ENCODE measurements at places on chromosomes 1 and 21.
A peak's percentile ranks its signal among the peaks of the same experiment; 100 is the strongest.

- DNase-seq = no peak
Observed at GRCh38 chr1:109243860-109244552, 5.3 kb upstream of the CELSR2 start.

DNA sequence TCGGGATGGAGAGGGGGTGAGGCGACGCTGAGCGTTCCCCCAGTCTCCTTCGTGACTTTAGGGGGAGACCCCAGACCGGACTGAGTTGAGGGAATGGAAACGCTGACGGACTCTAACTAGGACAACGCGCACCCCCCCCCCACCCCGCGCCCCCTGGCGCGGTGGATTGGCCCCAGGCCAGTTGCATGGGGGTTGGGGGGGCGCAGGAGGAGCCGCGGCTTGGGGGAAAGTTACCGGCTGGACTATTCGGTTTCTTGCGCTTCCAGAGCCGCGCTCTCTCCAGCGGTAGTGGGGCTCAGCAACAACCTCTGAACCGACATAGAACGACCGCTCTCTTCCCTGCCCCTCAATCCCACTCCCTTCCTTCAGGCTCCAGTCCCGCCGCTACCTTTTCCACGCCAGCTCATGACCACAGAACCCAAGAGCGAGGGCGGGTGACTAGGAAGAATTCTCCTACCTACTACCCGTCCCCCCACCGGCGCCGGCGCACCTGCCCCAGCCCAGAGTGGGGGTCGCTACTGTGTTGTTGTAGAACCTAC lies 694 bp downstream of the ZBTB7B start:
- no peak for DNase-seq

GRCh38 chr1:230760360-230760827 lies 13.2 kb downstream of the CAPN9 start:
- DNase-seq = no peak

GRCh38 chr1:78617615-78618026 lies 2.6 kb upstream of the IFI44L start:
- peak; percentile 48 for DNase-seq

DNA sequence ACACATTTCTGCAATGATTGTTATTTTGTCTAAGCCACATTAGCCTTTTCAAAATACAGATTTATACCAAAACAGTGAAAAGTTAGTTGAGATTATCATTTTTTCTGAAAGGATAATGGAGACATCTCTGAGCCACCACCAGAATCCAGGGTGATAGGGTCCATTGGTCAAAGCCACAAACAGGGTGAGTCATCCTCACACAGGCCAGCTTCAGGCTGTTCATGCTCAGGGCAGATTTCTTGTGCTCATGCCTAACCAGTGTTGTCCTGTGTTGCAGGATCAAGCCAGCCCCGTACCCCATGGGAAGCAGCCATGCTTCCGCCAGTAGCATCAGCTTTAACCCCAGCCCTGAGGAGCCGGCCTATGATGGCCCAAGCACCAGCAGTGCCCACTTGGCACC lies 13.4 kb downstream of the ELOA start:
- DNase-seq = peak; percentile 51

DNA sequence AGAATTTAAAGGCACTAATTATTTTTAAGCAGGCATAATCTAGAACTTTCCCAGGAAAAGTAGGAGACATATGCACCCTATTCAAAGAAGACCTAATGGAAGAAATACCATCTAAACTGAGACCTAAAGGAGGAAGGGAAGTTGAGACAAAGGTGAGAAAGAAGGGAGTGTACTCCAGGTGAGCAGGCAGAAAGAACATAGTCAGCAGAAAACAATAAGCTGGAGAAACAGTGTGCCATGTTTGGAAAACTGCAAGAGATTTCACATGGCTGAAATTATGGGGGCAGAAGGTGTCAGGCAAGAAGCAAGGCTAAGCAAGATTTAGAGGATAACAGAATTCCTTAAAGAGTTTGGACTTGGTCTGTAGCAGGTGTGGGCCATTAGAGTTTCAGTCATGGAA lies 167.0 kb upstream of the USP25 start:
- DNase-seq = no peak

DNA sequence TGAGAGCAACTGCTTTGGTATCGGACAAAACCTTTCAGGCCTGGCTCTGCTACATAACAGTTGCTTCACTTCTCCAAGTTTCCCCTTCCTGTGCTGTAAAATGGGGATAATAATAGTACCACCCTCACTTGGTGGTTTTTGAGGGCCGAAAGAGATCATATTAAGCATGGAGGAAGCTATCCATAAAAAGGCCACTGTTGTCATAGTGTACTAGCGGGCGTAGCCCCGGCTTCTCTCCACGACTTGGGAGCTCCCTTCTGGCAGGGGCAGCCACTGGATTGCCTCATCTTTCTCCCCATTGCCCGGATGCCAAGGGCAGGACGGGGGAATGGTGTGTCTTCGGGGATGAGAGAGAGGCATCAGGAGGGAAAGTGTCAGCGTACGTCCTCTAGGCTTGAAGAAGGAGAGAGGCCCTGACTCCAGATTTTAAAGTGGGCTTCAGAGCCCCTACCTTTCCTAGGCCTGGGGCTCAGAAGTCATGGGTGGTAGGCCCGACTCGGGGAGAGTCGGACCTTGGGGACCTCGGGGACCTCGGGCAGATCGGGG lies 548 bp upstream of the MFSD2A start:
- DNase-seq = no peak

DNA sequence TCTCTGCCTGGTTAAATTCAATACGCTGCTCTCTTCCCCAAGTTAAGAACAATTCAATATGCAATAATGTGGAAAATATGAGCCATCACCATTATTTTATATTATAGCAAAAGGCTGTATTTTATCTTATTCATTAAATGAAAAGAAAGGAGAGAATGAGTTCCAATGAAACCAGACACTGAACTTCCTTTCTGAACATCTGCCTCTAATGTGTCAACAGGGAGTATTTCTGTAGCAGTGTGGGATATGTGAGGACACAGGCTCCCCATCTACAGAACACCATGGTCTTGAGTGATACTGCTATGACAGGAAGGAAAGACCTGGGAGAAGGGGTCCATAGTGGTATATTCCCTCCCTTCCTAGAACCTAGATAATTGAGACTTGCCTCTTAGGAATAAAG lies 46.3 kb downstream of the CASQ2 start:
- no peak for DNase-seq

DNA sequence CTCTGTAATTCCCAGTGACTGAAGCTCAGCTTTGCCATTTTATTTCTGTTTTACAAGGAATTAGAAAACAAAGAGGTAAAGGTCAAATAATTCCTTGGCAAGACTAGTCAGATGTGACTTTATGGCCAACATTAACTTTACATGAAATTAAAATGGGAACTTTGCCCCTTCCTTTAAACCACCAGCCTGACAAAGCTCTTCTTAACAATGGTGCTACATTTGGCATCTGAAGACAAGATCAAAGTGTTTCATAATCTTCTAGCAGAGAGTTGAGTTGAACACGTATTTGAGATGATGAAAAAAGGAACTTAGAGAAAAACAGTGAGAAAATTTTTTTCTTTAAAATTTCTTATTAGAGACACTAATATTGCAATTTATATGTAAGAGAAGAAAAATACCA lies 193.8 kb downstream of the AK5 start:
- no peak for DNase-seq

- DNase-seq = peak; percentile 89
Observed at GRCh38 chr1:232226197-232226712, 403.7 kb downstream of the SIPA1L2 start.

DNA sequence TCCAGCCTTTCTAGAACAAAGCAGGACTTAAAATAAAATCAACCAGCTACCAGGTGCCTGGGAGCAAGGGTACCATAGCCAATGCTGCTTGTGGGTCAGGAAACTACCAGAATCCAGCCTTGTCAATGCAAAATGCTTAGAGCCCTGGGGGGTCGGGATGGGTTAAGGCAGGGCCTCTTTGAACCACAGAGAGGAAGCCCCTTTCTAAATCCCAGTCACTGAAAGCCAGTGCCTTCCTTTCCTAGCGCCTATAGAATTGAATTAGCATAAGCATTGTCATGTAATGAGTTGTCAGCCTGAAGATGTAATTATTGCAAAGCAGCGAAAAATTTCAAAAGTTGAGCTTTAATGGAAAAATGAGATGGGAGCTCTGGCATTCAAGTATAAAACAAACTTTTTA lies 176.6 kb upstream of the DAB1 start:
- no peak for DNase-seq

GRCh38 chr1:17263936-17264335 lies 15.0 kb downstream of the PADI3 start:
- DNase-seq = no peak

- DNase-seq = no peak
Observed at GRCh38 chr1:56788588-56788987, 30.6 kb downstream of the FYB2 start.

GRCh38 chr1:185351734-185352466 lies 34.9 kb upstream of the IVNS1ABP start:
- no peak for DNase-seq

- no peak for DNase-seq
Observed at GRCh38 chr1:182227864-182228547, 163.6 kb downstream of the GLUL start.

DNA sequence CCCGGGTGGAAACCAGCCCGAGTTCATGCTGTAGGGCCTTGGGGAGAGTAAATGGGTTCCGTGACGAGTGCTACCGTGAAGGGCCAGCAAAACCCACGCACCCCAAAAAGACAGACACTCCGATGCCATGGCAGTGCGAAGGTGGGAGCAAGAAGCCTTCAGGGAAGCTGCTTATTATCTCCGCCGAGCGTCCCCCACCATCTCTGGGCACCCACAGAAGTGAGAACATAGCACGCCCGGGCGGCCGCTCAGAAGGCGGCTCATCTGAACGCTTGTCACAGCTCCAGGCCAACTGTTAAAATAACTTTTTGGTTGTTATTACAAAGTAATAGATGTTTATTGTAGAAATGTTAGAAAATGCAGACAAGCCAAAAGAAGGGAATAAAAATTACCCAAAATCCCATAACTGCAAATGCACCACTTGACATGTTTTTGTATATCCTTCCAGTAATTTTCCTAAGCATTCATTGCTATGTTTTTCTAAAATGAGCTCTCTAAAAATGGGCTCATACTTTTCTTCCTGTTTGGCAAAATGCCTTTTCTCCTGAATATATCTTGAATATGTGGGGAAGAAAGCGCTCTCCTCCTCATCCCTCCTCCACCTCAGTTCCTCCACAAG lies 234.9 kb downstream of the NPHP4 start:
- DNase-seq = no peak

GRCh38 chr1:210882414-210883221 lies 251.3 kb downstream of the KCNH1 start:
- DNase-seq = peak; percentile 97

DNA sequence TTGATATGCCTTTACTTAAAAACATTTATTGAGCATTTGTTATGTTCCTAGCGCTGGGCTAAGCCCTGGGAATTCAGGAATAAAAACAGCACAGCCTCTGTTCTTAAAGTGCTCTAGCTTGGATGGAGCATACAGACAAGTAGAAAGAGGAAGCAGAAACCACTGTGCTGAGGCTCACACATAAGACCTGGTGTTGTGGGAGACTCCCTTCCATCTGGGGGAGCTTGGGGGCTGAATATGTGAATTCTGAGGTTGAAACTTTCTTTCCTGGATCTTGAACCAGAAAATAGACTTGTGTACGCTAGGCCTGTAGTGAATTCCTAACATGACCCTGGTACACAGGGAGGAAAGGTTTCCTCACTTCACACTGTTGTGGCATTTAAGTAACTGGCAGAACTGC lies 209.9 kb downstream of the ZNF326 start:
- no peak for DNase-seq

DNA sequence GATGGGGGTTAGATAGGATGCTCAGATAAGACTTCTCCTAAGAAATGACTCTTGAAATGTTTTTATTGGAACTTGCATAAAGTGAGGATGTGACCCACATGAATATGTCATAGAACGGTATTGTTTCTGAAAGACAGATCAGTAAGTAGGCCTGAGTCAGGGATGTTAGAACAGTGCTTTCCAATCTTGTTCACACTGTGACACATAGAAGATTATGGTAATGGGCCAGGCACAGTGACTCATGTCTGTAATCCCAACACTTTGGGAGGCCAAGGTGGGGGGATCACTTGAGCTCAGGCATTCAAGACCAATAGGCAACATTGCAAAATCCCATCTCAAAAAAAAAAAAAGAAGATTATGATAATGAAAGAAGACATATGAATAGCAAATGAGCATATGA lies 32.9 kb downstream of the FMO4 start:
- DNase-seq = no peak

- no peak for DNase-seq
Observed at GRCh38 chr1:28296401-28297261, 32.2 kb upstream of the MED18 start.

GRCh38 chr1:185849014-185849413 lies 114.8 kb downstream of the HMCN1 start:
- DNase-seq = no peak

DNA sequence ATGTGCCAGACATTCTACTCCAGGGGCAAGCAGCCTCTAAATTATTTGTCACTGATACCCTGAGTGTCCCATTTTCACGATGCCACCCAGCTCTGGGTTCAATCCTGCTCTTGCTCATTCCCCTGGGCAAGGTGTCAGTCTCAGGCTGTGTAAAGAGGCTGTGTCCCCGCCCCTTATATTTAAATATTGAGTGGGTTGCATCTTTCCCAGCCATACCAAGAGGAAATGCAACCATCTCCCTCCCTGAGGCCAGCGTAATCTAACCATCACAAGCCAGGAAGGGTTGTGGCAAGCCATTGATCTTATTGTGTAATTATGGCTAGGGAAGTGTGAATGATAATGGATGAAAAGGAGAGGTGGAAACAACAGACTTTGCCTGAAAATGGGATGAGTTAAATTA lies 54.7 kb upstream of the CLDN14 start:
- no peak for DNase-seq

GRCh38 chr21:45998276-45998701 lies 16.7 kb downstream of the COL6A1 start:
- DNase-seq = no peak

DNA sequence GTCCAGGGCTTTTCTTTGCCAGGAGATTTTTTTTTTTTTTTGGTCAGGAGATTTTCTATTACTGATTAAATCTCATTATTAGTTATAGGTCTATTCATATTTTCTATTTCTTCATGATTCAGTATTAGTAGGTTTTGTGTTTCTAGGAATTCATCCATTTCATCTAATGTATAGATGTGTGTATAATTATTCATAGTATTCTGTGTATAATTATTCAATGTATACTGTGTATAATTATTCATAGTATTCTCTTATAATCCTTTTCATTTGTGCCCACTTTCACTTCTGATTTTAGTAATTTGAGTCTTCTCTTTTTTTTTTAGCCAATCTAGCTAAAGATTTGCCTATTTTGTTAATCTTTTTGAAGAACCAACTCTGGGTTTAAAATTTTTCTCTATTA lies 12.3 kb upstream of the PNRC2 start:
- DNase-seq = no peak

Data from A172 (cell line).